T-helper 1 cell (primary cell): ENCODE measurements at places on chromosomes 12 and 14.

DNA sequence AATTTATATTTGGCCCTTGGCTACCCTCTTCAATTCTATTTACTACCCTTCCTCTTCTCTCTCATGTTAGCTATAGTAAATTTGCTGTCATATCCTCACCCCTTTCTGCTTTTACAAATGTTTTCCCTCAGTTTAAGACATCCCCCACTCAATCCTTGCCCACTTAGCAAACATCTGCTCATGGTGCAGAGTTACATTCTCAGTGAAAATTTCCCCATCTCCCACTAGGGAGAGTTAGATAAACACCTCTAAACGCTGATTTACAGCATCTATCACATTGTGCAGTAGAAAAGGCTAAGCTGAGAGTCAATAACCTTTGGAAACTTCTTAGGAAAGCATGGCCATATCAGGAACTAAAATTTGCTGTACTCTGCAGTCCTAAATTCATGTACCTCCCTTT, 69.0 kb downstream of the DENND5B start:
- no peak for DNase-seq

- no peak for DNase-seq
Measured at GRCh38 chr12:112868459-112869041, 38.2 kb upstream of the OAS1 start.

- no peak for DNase-seq
Measured at GRCh38 chr12:128339631-128340030, 72.7 kb downstream of the TMEM132C start.

DNA sequence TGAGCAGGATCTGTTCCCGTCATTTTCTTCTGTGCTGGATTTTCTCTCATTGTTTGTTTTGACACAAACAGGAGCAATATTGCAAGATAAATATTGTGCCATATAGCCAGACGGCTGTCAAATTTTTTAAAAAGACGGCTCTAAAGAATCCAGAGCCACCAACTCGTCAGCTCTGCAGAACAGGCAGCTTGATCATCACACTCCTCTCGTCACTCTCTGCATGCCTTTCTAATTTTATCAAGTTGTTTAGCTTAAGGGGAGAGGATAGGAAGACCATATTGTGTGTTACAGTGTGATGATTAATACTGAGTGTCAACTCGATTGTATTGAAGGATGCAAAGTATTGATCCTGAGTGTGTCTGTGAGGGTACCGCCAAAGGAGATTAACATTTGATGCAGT, 562.8 kb downstream of the GALC start:
- DNase-seq, result no peak

DNA sequence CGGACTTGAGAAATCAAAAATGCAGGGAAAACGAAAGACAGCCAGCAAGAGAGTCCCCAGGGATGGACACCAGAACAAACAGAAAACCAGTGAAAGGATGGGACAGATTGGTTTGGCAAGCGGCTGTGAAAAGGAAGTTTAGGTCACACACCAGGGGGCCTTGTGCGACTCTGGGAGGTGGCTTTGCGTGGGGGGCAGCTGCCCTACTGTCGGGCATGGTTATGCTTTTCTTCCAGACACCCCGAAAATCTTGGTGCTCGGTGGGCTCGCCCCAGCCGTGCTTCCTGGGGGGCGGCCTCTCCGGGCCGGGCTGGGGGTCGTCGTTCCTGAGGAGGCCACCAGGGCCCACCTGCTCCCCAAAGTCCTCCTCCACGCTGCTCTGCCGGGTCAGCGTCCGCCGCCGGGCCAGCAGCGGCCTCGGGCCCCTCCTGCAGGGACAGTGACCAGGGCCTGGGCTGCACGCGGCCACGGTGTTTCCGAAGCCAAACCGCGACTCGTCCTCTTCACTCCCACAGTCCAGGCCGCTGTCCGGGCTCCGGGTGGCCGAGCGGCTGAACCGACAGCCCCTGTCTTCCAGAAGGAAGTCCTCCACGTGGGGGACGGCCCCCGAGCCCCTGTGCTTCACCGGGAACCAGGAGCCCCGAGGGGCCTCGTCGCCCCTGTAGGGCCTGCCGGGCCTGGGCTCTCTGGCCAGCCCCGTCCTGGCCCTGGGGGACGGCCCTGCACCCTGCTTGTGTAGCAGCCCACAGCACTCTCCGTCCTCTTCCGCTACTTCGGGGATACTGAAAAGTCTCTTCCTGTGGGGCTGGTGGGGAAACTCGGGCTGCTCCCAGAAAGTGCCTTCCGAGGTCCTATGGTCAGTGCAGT, 86.5 kb downstream of the PIWIL1 start:
- DNase-seq, result no peak
